Suprapubic skin (tissue), 4 donors: ENCODE measurements at places on chromosomes 11 and 22. TPM values are rescaled to one million over a fixed set of nuclear protein-coding genes. Genes with fewer than 3 reads are reported as not detected.

DNA sequence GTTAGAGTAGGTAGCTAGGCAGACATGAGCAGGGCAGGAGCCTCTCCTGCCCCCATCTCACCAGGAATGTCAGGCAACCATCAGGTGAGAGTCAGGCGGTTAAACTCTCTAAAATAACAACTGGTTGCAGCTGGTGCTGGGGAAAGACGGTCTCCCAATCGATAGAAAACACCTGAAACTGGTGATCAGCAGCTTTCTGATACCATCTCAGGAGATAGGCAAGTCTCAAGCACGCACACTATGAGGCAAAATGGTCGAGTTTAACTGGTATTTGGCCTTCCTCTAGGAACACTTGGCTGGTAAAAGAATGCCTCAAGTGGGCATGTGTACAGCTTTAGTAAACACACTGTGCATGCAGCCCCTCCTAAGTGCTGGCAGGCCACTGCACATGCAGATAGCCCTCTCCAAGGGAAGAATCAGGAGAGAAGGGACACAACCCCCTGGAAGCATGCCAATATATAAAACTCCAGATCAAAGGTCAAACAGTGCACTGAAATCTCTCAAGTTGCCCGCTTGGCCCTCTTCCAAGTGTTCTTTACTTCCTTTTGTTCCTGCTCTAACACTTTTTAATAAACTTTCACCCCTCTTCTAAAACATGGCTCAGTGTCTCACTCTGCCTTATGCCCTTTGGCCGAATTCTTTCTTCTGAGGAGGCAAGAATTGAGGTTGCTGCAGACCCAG lies 88.7 kb downstream of the USP35 start:
- no peak for DNase-seq

DNA sequence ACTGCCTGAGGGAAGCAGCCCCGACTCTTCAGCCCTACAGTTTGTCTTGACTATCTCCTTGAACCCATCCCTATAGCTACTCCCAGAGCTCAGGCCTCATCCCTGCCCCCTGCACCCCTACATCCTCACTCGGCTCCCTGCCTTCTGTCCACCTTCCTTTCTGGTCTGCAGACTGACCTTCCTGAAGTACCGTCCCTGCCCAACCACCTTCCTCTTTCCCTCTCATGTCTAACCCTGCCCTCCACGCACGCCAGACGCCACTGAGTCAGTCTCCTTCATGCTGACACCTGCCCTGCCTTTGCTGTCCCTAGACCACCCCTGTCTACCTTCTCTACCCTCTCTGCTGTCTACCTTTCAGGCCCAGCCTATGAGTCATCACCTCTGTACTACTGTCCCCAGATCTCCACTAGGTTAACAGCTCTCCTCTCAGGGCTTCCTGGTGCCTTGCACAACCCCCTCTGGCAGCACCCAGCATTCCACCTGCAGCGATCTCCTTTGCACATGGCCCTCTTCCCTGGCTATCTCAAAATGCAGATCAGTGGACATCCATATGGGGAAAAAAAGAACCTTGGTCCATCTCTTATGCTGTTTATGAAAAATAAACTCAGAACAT lies 8.9 kb downstream of the KCTD21 start:
- DNase-seq = no peak

DNA sequence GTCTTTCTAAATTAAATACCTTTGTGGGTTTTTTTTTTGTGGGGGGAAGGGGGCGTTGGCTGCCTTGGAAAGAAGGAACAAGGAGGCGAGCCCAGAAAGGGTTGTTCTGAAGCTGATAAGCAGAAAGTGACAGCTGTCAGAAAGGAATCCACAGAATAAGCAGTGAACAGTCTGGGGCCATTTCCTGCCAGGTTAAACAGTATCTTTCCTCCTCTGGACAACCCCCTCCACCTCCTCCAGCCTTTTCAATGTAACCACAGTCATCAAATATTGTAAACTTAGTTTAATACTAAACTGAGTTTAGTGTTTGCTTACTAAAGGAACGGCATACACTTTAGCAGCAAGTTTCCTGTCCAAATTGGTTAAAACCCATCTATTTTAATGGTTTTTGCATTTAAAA lies 271.2 kb upstream of the SYN3 start:
- no peak for DNase-seq

GRCh38 chr11:1336836-1337646 lies 27.6 kb upstream of the TOLLIP start:
- DNase-seq = peak; percentile 85

- no peak for DNase-seq
Measured at GRCh38 chr11:57386178-57386940, 4.1 kb downstream of the PRG2 start.

GRCh38 chr11:86745571-86745970 lies 54.8 kb upstream of the PRSS23 start:
- DNase-seq = no peak

- DNase-seq = no peak
Measured at GRCh38 chr11:76706667-76707066, 36.1 kb upstream of the LRRC32 start.

DNA sequence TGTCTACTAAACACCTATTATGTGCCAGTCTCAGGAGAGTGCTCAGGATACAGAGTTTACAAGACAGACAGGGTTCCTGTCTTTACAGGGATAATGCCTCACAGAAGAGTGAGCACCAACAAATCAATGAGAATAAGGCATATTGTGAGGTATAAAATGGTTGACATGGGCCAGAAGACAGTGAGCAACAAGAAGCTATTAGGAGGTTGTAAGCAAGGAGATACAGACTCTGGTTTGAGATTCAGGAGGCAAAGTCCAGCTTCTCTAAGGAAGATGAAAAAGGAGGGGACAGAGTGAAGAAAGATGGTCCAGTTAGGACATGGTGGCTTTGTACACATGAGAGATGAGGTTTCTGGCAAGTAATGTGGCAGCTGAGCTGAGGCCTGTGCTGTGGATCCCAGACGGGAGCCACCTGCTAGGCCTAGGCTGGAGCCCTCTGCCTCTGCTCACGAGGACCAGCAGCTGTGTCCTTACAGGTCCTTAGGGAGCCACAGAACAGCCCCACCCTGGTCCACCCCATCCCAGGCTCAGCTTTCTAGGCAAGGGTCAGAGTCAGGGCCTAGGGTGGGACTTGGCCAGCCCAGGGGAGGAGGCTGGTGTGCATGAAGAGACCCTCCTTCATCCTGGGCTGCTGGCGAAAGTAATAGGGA lies 110.5 kb downstream of the ZNF280B start:
- no peak for DNase-seq

- no peak for DNase-seq
Measured at GRCh38 chr11:14140991-14141390, 178.5 kb downstream of the SPON1 start.

- DNase-seq = no peak
Measured at GRCh38 chr11:5605849-5606248, 9.4 kb downstream of the TRIM6 start.

- no peak for DNase-seq
Measured at GRCh38 chr11:117914398-117914761, 14.8 kb downstream of the TMPRSS13 start.

DNA sequence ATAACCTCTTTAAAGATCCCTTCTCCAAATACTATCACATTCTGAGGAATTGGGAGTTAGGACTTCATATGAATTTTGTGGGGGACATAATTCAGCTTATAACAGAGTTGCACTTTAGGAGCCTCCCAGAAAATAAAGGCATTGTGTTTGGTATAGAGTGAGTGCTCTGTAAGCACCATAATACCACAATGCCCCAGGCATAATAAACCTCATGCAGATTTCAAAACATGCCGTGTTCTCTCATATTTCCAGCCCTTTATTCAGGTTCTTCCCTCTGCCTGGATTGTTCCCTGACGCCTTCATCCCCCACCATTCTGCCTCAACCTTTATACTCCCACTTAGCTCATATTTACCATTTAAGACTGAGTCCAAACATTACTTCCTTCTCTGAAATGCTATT lies 398.8 kb upstream of the FAT3 start:
- DNase-seq = no peak

- DNase-seq = no peak
Measured at GRCh38 chr22:31654408-31654807, 7.6 kb downstream of the PISD start.

DNA sequence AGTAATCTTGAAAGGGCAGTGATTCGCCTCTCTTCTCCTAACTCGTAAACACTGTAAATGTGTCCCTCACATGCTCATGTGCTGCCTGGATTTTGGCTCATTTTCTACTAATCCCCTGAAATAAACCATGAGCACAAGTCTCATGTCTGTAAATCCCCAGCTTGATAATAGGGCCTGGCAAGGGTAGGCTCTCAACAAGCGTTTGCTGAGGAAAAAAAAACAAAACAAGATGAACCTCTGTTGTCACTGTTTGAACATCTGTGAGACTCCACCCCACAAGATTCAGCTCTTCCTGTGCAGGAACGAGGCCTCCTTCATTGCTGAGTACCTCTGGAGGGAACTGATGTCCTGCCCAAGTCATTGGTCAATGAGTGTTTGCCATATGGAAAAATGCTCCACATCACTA lies 4.5 kb upstream of the CYB5R2 start:
- DNase-seq = no peak

GRCh38 chr11:43950311-43950855 lies 7.9 kb downstream of the C11orf96 start:
- DNase-seq = no peak

DNA sequence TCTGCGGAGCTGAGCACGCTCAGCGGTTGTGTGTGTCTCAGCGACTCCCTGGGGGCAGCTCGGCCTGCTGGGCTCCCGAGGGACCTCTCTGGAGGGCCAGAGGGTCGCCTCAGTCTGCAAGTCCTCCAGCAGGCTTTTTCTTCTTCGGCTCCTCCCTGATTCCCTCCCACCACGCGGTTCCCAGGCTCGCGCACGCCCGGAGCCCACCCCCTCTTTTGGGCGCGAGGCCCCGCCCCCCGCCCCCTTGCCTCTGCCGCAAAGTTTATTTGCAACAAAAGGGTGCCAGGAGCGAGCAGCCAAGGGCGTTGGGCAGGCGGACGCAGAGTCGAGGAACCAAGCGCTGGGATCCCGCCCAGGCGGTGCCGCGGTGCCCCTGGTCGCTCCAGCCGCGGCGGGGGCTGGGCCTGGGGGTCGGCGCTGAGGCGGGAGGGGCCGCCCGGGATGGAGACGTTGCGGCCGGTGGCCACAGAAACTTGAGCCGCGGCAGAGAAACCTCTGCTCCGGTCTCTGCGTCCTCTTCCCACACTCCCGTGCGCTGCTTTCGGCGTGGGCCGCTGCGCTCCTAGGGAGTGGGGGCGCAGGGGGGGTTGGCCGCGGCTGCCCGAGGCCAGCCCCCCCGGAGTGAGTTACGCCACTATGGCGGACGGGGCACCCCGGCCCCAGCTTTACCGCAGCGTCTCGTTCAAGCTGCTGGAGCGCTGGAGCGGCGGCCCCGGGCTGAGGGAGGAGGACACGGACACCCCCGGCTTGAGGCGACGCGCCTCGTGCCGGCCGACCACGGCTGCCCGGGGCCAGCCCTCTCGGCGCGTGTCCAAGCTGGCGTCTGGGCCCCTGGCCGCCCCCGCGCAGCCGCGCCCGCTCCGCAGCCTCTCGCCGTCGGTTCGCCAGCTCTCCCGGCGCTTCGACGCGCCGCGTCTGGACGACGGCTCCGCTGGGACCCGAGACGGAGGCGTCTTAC lies at the start of gene ARHGEF17:
Gene ARHGEF17 (plus strand): TSS at position 274 of the 958 bp plus-strand sequence. CDS start 363 bp downstream, at position 637.
- no peak for DNase-seq

DNA sequence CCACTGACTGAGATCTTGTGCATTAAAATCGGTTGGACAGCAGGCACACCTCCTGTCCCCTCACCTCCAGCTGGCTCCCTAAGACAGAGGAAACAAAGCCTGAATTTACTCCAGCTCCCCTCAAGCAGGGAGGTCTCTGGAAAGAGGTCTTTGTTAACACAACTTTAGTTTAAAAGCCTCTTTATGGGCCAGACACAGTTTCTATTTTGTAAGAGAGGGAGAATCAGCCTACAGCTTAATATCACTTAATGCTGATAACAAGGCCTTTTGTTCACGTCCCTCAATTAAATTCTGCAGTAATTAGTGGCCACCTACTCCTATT lies 36.3 kb downstream of the PLEKHA7 start:
- no peak for DNase-seq

Gene ROM1
- total RNA-seq = 0.80 TPM

Gene XKR3
- not detected for total RNA-seq

Gene OR8G5
- not detected for total RNA-seq

Gene C11orf86
- total RNA-seq = not detected

Gene PIWIL4
- total RNA-seq = 2.1 TPM

Gene CNIH2
- total RNA-seq = 2.5 TPM

Gene DEUP1
- total RNA-seq = not detected
